Endothelial cell of coronary artery (primary cell): ENCODE measurements at places on chromosomes 5 and 9. TPM values are rescaled to one million over a fixed set of nuclear protein-coding genes. Genes with fewer than 3 reads are reported as not detected.

Gene HAVCR2
- 0.19 TPM in 1 of 2 replicates, not detected in the other for total RNA-seq

Gene CCDC187
- total RNA-seq, result not detected in 2 replicates

Gene ADAMTSL1
- 21.6 and 25.0 TPM in 2 replicates for total RNA-seq

Gene RETREG1
- total RNA-seq, result 0.18 and 0.28 TPM in 2 replicates

Gene FOXD4
- total RNA-seq, result 0.09 and 0.19 TPM in 2 replicates

Gene TMC1
- total RNA-seq, result 2.1 and 5.8 TPM in 2 replicates

Gene OR1Q1
- total RNA-seq, result not detected in 2 replicates

Gene PCDHGB3
- total RNA-seq, result 3.1 and 4.0 TPM in 2 replicates

Gene SLCO4C1
- total RNA-seq, result not detected in 2 replicates

Gene PRR7
- total RNA-seq, result 3.5 and 5.9 TPM in 2 replicates

Gene PSMB7
- total RNA-seq, result 269 and 344 TPM in 2 replicates

Gene SLC25A51
- total RNA-seq, result 66.8 and 70.4 TPM in 2 replicates

Gene GOLGA1
- total RNA-seq, result 7.7 and 11.0 TPM in 2 replicates

Gene NIPSNAP3A
- 28.5 and 34.1 TPM in 2 replicates for total RNA-seq

Gene OTP
- total RNA-seq, result not detected in 2 replicates

Gene DBN1
- total RNA-seq, result 204 and 221 TPM in 2 replicates

Gene FAM153A
- 0.28 TPM in 1 of 2 replicates, not detected in the other for total RNA-seq

Gene NSD1
- 30.5 and 38.3 TPM in 2 replicates for total RNA-seq

Gene CYSRT1
- total RNA-seq, result 0.19 and 0.45 TPM in 2 replicates

Gene VPS13A
- 20.8 and 33.1 TPM in 2 replicates for total RNA-seq

Gene GFI1B
- total RNA-seq, result not detected in 2 replicates

Gene DCTN3
- total RNA-seq, result 85.8 and 103 TPM in 2 replicates

Gene MEIKIN
- total RNA-seq, result not detected in 2 replicates

Gene SH3PXD2B
- total RNA-seq, result 19.5 and 21.9 TPM in 2 replicates

Gene ZFP2
- total RNA-seq, result 0.18 and 0.66 TPM in 2 replicates

Gene HMCN2
- under 0.01 and 0.28 TPM in 2 replicates for total RNA-seq

Gene PROB1
- 0.72 and 1.2 TPM in 2 replicates for total RNA-seq

Gene LCNL1
- 0.19 TPM in 1 of 2 replicates, not detected in the other for total RNA-seq

Gene THOC3
- 42.3 and 100 TPM in 2 replicates for total RNA-seq

Gene GPR151
- total RNA-seq, result not detected in 2 replicates

Gene PCDHGB2
- total RNA-seq, result 2.0 and 2.2 TPM in 2 replicates

Gene QRFP
- total RNA-seq, result not detected in 2 replicates

Gene IL9
- not detected in 2 replicates for total RNA-seq

Gene WNT8A
- not detected in 2 replicates for total RNA-seq

Gene IFNA1
- not detected in 2 replicates for total RNA-seq

Gene C8G
- total RNA-seq, result 0.19 and 0.72 TPM in 2 replicates

Gene PITX1
- total RNA-seq, result 0.09 and 1.4 TPM in 2 replicates

Gene SLC25A2
- 0.09 and 0.19 TPM in 2 replicates for total RNA-seq

Gene RPP25L
- total RNA-seq, result 18.0 and 20.8 TPM in 2 replicates

Gene PCDHGC5
- 0.45 and 0.94 TPM in 2 replicates for total RNA-seq

Gene PDGFRB
- 0.63 and 3.1 TPM in 2 replicates for total RNA-seq

Gene ENTREP1
- total RNA-seq, result 1.3 and 1.5 TPM in 2 replicates

Gene KIF12
- total RNA-seq, result 0.18 TPM in 1 of 2 replicates, not detected in the other

Gene CCL21
- not detected in 2 replicates for total RNA-seq

Gene EPB41L4A
- total RNA-seq, result 8.9 and 13.4 TPM in 2 replicates

Gene CTXN3
- not detected in 2 replicates for total RNA-seq

Gene DELE1
- 36.2 and 48.3 TPM in 2 replicates for total RNA-seq

Gene RANBP17
- total RNA-seq, result 5.9 and 12.4 TPM in 2 replicates

Gene SNX30
- 5.6 and 5.8 TPM in 2 replicates for total RNA-seq

Gene FOCAD
- total RNA-seq, result 64.7 and 84.9 TPM in 2 replicates

Gene STPG3
- not detected in 2 replicates for total RNA-seq

Gene PTGER4
- total RNA-seq, result 36.8 and 39.5 TPM in 2 replicates

Gene ELOVL7
- under 0.01 TPM in 2 replicates for total RNA-seq

Gene DNAH5
- total RNA-seq, result 0.09 and 0.47 TPM in 2 replicates

Gene MYOT
- not detected in 2 replicates for total RNA-seq

Gene GRXCR2
- total RNA-seq, result not detected in 2 replicates
